GM13977 (cell line): ENCODE measurements at places on chromosomes 2 and 18.

DNA sequence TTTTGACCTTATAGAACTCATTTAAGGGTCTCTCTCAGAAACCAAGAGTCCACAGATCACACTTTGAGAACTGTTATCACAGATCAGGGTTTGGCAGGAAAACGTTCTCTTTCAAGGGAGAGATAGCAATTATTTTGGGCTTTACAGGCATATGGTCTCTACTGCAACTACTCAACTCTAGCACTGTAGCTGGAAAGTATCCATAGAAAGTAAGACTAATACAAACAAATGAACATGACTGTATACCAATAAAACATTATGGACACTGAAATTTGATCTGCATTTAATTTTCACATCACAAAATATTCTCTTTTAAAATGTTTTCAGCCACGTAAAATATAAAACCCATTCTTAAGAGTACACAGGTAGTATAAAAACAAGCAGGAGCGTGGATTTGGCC is 100.5 kb downstream of the TRIP12 start:
- DNase-seq = no peak

DNA sequence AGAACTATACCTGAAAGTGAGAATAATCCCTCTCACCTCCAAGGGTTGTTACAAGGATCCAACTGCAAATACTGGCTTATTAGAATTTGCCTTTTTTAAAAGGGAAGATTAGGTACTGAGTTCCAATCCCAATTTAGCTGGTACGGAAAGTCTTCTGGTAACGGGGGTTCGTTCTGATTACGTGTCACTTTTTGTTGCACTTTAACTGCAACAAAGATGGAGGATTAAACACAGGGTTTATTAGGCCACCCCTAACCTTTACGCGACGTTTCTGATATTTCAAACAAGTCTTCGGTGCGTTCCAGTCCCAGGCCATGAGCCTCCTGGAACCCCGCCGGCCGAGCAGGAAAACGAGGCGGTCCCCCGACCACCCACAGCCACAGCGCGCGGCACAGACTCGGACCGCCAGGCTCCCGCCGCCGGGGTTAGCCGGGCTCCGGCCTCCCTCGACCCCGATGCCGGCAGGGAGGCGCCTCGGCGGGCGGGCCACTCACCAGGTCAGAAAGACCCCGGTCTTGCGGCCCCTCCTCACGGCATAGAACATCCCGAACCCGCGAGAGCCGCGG is 411 bp downstream of the RNASEH1 start:
- no peak for DNase-seq

- no peak for DNase-seq
Observed at GRCh38 chr2:175577368-175577970, 396.0 kb upstream of the ATP5MC3 start.

DNA sequence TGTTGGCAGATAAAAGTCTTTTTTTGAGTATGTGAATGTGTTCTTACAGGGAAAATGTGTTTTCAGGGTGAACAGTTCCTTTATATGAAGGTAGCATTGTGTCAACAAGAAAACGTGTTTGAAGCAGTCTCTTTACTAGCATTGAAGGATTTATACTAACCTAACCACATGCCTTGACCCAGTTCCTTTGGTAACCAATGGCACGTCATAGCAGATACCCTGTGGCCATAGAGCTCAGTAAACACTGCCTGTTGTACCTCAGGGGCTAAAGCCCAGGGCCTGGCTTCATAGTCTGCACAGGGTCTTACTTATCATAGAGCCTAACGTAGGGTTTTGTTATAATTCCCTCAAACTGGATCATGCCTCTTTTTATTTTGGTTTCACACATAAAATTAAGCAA is 32.1 kb upstream of the NFU1 start:
- no peak for DNase-seq

GRCh38 chr2:180849851-180850250 is 130.6 kb upstream of the UBE2E3 start:
- no peak for DNase-seq

GRCh38 chr2:18149660-18150246 is 271.3 kb downstream of the KCNS3 start:
- DNase-seq = peak; percentile 39

DNA sequence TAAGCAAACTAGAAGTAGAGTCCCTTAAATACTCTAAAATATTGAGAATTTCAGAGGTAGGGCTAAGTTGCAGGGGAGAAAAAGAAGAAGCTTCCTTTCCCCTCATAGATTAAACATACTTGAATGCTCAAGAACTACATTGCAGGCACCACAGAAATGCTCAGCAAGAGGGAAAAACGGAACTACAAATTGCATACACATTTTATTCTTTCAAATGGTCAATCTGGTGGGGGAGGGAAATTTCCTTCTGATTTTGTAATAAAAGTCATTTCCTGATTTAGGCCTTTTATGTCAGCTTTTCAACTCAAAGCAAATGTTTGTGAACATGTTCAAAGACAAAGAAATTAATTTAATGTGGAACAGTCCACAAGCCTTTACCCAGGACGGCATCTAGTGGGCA is 33.0 kb downstream of the FARSB start:
- DNase-seq = no peak

- DNase-seq = no peak
Observed at GRCh38 chr2:4628998-4629501, 925.7 kb downstream of the DCDC2C start.
